ENCODE measurements at places on chromosomes 16 and 17.

DNA sequence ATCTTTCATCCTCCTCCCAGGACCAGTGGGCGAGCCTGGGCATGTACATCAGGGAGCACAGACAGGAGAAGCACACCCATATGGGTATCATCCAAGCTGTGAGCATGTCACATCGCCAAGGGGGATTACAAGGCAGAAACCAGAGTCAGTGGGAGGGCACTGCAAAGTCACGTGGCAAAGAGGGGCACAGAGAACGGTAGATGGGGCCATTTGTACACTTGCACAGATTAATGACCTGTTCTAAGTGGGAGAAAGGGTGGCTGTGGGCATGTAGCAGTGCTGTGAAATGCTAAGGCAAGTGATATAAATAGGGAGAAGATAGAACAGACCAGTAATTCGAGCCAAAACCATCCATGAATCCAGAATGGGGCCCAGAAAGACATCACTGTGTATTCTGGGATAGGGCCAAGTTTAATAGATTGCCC, 265.0 kb downstream of the CPPED1 start:
- no peak for DNase-seq

GRCh38 chr17:74901353-74902135, 8.1 kb upstream of the FADS6 start:
- DNase-seq = no peak

DNA sequence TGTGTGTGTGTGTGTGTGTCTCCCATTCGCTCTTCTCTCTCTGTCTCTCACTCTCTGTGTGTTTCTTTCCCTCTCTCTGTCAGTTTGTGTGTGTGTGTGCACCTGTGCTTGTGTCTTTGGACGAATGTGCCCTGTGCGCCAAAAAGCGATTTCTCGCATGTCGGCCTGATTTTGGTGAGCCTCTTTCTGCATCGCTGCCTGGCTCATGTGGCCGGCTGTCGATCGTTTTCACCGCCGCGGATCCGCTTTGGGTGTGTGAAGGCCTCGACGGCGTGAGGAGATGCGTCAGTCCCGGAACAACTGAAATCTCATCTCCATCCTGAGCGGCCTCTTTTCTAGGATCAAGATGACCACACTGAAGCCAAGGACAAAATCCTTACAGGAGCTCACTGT, 609.0 kb downstream of the KCNJ18 start:
- no peak for DNase-seq

GRCh38 chr17:79619636-79620206, 8.9 kb upstream of the RBFOX3 start:
- DNase-seq = no peak

- DNase-seq = no peak
These were observed 62.0 kb upstream of the NUDT7 start for GRCh38 chr16:77660311-77660710.

- DNase-seq = peak; percentile 47
These were observed at the start of gene MYO1D for GRCh38 chr17:32876417-32877163. TSS of gene MYO1D (minus strand) at chr17:32877124. CDS start at chr17:32876872, 252 bp downstream.

DNA sequence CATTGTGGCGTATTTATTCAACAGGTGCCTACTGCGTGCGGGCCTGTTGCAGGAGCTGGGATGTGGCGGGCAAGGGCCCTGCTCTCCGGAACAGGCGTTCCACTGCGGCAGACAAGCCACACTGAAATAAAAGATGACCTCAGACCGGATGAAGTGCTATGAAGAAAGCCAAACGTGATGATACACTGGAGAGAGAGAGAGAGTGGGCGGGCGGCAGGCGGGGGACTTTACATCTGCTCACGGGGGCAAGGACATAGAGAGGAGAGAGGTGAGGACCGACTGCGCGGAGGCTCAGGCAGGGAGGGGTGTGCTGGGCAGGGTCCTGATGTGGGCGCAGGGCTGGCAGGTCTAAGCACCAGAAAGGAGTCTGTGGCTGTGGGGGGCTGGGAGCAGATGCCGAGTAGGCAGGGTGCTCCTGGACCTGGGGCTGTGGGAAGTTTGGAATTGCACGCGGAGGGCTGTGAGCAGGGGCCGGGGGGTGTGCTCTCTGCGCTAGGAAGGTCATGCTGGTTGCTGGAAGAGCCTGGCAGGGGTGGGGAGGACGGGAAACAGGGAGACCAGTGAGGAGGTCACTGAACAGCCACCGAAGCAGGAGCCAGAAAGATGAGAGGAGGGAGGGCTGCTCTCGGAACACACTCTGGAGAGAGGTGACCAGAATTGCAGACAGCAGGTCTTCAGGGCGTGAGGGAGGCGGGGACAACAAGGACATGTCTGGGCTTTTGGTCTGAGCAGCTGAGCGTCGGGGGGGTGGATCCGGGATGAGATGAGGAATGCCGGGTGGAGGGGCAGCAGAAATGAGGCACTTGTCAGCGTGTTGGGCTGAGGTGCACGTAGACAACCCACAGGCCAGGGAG, 9.9 kb downstream of the MXRA7 start:
- no peak for DNase-seq

DNA sequence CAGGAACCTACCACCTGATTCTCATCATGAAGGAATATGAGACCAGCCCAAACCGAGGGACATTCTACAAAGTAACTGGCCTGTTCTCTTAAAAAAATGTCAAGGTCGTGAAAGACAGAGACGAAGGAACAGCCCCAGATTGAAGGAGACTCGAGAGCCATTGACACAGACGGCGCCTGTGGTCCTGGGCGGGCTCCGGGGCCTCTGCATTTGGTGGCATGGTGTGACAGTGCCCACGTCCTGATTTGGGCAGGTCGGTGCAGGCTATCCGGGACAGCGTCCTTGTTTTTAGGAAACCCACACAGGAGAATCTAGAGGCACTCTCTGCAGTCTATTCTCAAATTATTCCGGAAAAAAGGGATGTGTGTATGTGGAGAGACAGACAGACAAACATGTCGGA, 64.1 kb downstream of the ADCY9 start:
- no peak for DNase-seq

- DNase-seq = no peak
These were observed 13.1 kb downstream of the FMNL1 start for GRCh38 chr17:45234641-45235415.

DNA sequence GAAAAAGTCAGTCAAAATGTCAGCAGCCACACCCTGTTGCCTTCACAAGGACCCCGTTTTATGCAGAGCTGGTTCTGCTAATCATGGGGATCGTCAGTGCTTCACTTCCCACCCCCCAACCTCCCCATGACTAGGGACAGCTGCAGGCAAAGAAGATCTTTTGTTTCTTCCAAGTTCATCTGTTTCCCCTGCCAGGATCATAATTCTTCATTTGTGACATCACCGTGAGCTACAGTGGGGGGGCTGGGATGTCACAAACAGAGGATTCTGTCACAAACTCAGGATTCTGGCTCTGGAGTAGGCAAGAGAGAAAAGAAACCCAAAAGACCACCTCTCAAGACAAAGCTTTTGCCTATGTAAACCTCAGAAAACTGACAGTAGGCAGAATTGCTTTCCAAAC, 24.7 kb downstream of the DNAJC7 start:
- DNase-seq = no peak

DNA sequence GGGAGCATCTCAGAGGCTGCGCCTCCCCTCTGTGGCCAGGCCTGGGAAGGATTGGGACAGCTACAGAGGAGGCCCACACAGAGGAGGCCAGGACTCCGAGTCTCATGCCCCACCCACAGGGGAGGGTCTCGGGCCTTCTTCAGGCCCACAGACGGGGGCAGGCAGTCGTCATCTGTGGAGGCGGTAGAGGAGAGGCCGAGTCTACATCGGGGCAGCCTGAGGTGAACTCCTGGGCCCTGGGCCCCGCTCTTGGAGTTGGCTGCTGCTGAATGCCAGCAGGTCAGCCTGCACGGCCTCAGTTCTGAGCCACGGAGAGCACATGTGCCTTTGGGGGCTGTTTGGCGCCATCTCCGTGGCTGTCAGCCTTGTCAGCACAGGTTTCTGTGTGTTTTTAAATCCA, 8.1 kb upstream of the NUDT16L1 start:
- no peak for DNase-seq

DNA sequence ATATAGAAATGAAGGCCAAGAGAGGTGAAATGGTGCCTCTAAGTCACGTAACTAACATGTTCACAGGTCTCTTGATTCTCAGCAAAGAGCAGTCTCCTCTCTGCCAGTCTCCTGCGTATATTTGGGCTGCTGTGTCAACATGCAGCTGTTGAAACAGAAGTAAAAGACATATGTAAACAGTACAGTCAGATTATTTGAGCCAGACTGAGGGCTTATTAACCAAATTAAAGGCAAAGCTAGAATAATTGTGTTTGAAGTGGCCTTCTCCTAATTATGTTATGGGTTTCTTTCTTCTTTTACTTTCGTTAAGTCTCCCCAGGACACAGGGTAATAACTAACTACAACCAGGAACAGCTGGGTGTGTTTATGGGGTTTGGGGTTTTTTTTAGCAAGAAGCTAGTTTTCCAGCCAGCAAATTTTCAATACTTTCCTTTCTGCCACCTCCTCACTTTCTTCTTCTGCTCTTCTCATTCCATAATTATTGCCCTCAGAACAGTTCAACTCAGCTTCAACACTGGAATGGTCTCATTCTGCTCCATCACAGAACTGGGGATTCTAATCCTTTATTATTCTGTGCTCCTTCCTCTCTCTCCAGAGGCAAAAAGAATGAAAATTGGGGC, 18.4 kb downstream of the G6PC1 start:
- no peak for DNase-seq

DNA sequence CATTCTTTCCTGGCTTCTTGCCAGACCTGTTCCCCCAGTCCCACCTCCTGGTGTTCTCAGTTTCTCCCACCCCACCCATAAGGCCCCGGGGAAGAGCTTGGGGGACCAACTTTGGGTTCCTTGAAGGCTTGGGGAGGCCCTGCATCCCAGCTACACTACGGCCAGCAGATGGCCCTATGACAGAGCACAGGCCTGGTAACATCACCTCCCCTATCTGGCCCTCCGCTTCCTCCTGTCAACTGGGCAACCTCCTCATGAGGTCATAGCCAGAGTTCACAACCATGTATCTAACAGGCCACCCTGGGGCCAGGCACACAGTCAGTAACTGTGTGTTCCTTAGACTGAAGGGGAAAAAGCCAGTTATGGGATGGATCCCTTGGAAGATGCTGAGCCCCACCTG, 31.4 kb downstream of the MYO15A start:
- DNase-seq = no peak

- no peak for DNase-seq
These were observed 24.0 kb downstream of the CDH5 start for GRCh38 chr16:66390346-66391108.

- DNase-seq = no peak
These were observed 21.7 kb upstream of the SMURF2 start for GRCh38 chr17:64683796-64684195.

GRCh38 chr16:54933281-54934011, 2.8 kb downstream of the IRX5 start:
- no peak for DNase-seq

DNA sequence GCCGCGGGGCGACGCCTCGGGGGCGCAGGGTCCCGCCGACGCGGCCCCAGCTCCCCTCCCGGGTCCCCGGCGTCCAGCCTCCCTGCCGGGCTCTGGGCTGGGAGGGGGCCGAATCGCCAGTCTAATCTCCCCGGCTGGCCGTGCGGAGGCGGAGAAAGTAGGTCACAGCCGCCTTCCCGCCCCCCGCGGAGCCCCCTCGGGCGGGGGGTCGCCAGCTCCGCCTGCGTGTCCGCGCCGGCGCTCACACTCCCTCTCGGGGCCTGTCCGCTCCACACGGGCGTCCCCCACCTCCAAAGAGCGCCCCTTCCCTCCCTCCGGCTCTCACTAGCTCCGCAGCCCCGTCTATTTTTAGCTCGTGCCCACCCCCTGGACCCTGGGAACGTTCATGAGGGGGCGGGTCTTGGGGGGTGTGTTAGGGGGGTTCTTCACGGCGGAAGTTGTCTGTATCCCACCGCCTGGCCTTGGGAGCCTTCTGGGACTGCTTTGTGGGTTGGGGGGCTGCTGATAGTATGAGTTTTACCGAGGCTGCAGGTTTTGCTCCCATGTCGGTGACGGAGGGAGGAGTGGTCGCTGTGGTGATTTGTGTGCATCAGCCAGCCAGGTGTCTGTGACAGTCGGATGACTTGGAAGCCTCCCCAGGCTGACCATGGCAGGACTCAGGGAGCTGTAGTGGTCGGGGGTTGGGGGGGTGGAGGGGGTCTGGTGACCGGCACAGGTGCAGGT, 1.1 kb downstream of the ATP1B2 start:
- no peak for DNase-seq

DNA sequence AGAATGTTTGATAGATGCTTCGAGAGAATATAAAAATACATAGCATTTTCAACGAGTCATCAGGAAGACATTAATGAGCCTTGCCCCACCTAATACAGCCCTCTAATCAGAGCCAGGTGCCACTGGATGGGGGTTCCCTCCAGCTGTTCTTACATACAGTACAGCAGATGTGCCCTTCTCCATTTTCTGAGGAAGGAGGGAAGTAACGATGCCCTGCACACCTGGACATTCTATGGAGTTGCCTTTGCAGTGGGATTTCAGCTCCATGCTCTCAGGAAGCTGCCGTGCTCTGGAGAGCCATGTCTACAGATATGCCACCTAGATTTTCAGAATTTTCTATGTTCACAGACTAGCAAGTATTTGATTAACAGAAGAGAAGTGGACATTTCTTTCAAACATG, 36.3 kb downstream of the CDRT15 start:
- DNase-seq = no peak

GRCh38 chr17:72056727-72057290, 64.0 kb upstream of the SOX9 start:
- DNase-seq = no peak

- DNase-seq = no peak
These were observed 128.3 kb downstream of the NLK start for GRCh38 chr17:28170771-28171170.

DNA sequence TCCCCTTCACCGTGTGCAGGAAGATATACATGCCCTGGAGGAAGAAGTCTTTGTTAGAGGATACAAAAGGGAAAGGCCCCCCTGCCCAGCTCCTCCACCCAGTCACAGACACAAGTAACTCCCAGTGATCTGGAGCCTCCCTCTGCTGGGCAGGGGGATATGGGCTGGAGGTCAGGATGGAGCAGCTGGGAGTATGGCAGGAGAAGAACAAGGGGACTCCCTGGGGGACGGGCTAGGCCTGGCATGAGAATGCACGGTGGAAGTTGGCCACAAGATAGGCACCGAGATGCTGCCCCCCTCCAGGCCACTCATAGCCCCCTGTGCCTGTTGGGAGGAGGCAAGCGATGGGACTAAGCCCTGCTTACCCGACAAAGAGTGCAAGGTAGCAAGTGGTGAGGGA, 4.2 kb downstream of the ORMDL3 start:
- DNase-seq = no peak

- DNase-seq = no peak
These were observed 9.0 kb upstream of the C16orf95 start for GRCh38 chr16:87326151-87326571.

GRCh38 chr17:3002538-3003295, 60.7 kb downstream of the OR1D5 start:
- DNase-seq = peak; percentile 22

GRCh38 chr16:17298238-17298637, 172.5 kb downstream of the XYLT1 start:
- no peak for DNase-seq

GRCh38 chr16:19601083-19601976, 45.8 kb downstream of the VPS35L start:
- peak; percentile 50 for DNase-seq

DNA sequence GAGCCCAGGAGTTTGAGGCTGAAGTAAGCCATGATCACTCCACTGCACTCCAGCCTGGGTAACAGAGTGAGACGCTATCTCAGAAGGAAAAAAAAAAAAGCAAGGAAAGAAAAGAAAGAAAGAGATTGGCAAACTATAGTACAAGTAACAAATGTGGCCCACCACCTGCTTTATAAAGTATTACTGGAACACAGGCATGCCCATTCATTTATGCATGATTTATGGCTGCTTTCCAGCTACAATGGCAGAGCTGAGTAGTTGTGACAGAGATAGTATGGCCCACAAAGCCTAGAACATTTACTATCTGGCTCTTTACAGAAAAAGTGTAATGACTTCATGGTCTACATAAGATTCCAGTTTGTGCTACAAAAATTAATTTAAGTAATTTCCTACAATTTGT, 23.6 kb downstream of the C16orf87 start:
- no peak for DNase-seq

Measured in naive thymus-derived CD4-positive, alpha-beta T cell (primary cell).